ENCODE measurements at places on chromosomes 2 and 18. TPM values are rescaled to one million over a fixed set of nuclear protein-coding genes. Genes with fewer than 3 reads are reported as not detected.

DNA sequence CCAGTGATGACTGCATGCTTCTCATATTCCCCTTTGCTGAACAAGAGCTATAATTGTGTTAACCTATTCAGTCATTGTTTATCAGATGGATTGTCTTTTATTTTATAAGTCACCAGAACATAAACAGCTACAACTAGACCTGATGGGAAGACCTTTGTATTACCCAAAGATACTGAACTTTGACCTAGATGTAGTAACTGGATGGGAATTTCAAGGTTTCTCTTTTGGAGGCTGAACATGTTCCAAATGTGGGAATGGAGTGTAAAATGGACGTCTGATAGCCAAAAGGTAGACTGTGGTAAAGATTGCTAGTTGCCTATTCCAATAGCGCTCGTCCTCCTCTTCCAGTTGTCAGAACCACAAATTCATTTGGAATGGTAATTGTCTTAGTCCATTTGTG is 56.4 kb upstream of the ST3GAL5 start:
- no peak for DNase-seq

- DNase-seq: no peak
These were observed 25.5 kb upstream of the SPTBN1 start for GRCh38 chr2:54430649-54431048.

- no peak for DNase-seq
These were observed 25.7 kb downstream of the NPPC start for GRCh38 chr2:231900486-231900942.

Gene POTEF
- 0.06 TPM for total RNA-seq

Gene PRADC1
- 12.1 TPM for total RNA-seq

Gene TMEM169
- total RNA-seq: 0.29 TPM

Gene REG3A
- not detected for total RNA-seq

Measured in glomerular endothelial cell (primary cell).